ENCODE measurements at places on chromosomes 2 and 18.

- no peak for DNase-seq
Observed at GRCh38 chr2:64635976-64636911, 17.5 kb downstream of the SERTAD2 start.

DNA sequence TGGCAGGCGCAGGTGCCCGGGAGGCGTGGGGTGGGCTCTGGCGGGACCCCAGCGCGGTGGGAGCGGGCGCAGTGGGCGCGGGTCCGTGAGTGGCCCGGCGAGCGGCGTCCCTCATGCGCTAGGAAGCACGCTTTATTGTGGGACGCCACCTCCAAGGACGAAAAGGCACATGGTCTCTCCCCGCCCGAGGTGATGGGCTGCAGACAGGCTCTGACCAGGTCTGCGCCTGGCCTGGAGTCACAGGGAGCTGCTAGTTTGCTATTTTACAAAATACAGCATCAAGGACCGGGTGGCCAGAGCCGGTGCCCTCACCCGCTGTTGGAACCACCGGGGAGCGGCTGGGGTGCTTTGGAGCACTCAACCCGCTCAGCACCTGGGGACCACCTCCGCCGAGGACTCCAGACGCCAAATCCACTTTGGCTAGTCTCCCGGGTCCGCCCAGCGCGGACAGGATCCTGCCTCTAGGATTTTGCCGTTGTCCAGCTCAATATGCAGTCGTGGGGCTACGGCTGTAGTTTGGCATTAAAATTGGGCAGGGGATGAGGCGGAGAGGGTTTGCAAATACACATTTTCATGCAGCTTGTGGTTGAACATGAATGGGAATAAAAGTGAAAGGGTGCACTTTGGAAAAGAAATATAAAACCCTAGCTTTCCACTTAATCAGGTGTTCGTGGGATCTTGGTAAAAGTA is 65.4 kb downstream of the LRRFIP1 start:
- no peak for DNase-seq

GRCh38 chr2:241037498-241037897 is 39.1 kb downstream of the SNED1 start:
- DNase-seq: no peak

- DNase-seq: peak; percentile 70
Observed at GRCh38 chr2:216692636-216693413, 2.5 kb downstream of the IGFBP5 start.

Measured in Ammon's horn (tissue), 1 donor.